ENCODE measurements at places on chromosomes 1 and 21. TPM values are rescaled to one million over a fixed set of nuclear protein-coding genes. Genes with fewer than 3 reads are reported as not detected.
A peak's percentile ranks its signal among the peaks of the same experiment; 100 is the strongest.

The HES4 gene
- total RNA-seq = 0.50 TPM

The SPRR2F gene
- total RNA-seq = not detected

DNA sequence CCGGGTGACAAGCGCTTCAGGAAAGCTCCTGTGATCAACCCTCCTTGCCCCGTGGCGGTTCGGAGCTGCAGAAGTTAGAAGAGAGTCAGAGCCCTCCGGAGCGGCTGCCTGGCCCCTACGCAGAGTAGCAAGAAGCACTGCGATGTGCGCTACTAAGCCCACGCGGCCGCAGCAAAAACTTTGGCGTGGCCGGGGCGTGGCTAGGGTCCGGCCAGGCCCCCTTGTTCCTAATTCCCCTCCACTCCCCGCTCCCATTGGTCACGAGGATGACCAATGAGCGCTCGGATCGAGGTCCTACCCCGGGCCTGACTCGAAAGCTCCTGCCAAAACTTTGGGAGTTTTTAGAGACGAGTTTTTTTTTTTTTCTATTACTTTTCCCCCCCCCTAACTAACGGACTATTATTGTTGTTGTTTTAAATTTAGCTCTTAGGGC lies at the start of gene HLX:
Gene HLX, plus strand, starts transcription at position 368 of the 433 bp plus-strand sequence. CDS start 415 bp downstream, outside the sequence.
- H3K4me3 ChIP-seq = peak within 1 kb of the TSS; percentile 63
- H3K27ac ChIP-seq = no peak within 1 kb of the TSS
- peaks cover 74% of the 10 kb centered on the region for H3K27me3 ChIP-seq
- peaks cover 40% of the 10 kb centered on the region for H3K4me1 ChIP-seq
- H3K36me3 ChIP-seq = no peaks in the 10 kb centered on the region

DNA sequence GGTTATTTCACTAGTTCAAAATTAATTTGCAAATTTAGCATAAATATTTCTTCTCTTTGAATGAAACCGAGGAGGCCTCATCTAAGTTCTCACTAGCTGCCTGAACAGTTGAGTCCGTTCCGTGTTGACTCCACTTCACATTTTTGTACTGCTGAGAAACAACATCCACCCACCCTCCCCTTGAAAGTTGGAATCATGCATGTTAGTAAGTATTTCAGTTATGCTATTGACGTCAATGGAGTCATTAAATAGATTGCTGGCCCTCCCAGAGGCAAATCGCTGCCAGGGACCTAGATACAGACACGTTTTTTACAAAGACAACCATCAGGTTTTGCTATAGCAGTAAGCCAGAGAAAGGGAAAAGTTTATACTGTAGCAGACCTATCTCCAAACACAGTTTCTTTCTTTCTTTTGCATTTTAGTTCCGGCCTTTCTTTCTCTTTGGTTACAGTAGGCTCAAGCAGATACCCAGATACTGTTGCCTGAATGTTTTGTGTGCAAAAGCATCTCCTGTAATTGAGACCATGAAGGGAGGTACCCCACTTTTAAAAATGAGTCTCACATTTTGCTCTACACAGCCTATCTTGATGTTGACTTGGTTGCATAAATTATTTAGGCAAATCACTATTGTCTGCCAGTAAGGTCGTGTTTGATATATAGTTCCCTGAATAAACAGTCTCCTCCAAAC lies 262.6 kb upstream of the SGIP1 start:
- H3K27me3 ChIP-seq = no peaks in the 10 kb centered on the region
- peaks cover 56% of the 10 kb centered on the region for H3K4me1 ChIP-seq

GRCh38 chr21:31731857-31732596 lies at the start of gene SCAF4:
Gene SCAF4, minus strand, starts transcription at chr21:31732118. Its CDS starts 426 bp downstream, at chr21:31731692.
- peaks cover 2% of the 10 kb centered on the region for H3K4me1 ChIP-seq
- DNase-seq = peak; percentile 83
- H3K4me3 ChIP-seq = no peak within 1 kb of the TSS
- H3K36me3 ChIP-seq = peaks cover 4% of the 10 kb centered on the region
- no peaks in the 10 kb centered on the region for H3K27me3 ChIP-seq

DNA sequence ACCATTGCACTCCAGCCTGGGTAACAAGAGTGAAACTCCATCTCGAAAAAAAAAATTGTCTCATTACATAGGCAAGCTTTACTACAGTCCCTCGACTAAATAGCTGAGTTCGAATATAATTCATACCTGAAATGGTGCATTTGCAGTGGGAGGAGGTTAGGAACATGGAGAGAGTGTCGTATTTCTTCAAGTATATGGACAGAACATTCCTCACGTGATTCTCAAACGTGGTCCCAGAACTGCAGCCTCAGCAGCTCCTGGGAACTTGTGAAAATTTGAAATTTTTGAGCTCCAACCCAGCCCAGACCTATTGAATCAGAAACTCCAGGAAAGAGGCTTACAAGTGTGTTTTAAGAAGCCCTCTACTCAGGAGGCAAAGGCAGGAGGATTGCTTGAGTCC lies 7.2 kb downstream of the CDA start:
- H3K27ac ChIP-seq = no peak overlapping the region
- no peak overlapping the region for H3K4me3 ChIP-seq
- H3K36me3 ChIP-seq = no peaks in the 10 kb centered on the region
- no peaks in the 10 kb centered on the region for H3K4me1 ChIP-seq

DNA sequence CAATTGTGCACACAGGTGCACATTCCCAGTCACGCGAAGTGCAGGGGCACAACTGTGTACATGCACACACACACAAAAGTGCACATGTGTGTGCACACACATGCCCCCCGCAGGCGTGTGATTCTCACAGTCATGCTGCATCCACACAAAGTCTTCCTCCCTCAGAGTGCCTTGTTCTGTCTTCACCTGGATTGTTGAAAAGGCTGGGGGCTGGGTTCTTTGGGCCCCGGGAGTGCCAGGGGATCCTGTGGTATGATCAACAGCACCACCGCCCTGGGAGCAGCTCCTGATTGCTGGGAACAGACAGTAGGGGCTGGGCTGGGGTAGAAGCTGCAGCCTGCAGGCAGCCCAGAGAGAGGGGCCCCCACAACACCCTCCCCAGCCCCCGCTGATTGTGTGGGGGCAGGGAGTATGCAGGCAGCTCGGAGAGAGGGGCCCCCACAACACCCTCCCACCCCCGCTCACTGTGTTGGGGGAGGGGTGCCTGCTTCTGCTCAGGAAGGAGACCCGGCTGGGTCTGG lies 3.4 kb downstream of the COL18A1 start:
- H3K4me1 ChIP-seq = peaks cover 6% of the 10 kb centered on the region
- DNase-seq = no peak
- no peaks in the 10 kb centered on the region for H3K36me3 ChIP-seq
- H3K27me3 ChIP-seq = peaks cover 32% of the 10 kb centered on the region
- no peak overlapping the region for H3K4me3 ChIP-seq
- H3K27ac ChIP-seq = no peak overlapping the region

Measured in activated CD8-positive, alpha-beta T cell treated with anti-CD3 and anti-CD28 coated beads, Interleukin-2, amount 10 ng/mL, durations not matched to agents 7 days and 5 days (primary cell).